Activated CD4-positive, alpha-beta memory T cell treated with anti-CD3 and anti-CD28 coated beads for 36 hours (primary cell): ENCODE measurements at places on chromosomes 5 and 9. TPM values are rescaled to one million over a fixed set of nuclear protein-coding genes. Genes with fewer than 3 reads are reported as not detected.

DNA sequence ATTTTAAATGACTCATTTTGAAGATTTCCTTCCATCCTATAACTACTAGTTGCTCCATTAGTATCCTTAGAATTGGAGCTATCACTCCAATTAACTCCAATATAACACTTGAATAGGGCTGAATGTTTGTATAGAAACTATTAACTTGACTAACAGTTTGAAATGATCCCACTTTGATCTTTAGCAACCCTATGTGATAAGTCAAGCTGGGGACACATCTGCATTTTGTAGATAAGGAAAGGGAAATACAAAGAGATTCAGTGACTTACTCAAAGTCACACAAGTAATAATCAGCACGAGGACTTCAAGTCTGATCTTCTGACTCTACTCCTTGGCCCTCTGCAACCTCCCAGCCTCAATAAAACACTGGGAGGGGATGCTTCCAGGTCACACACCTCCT is 101.1 kb downstream of the TMEM215 start:
- DNase-seq = no peak
- no peaks in the 10 kb centered on the region for H3K27me3 ChIP-seq
- no peak overlapping the region for H3K27ac ChIP-seq
- no peaks in the 10 kb centered on the region for H3K4me1 ChIP-seq
- no peak overlapping the region for H3K4me3 ChIP-seq
- no peaks in the 10 kb centered on the region for H3K36me3 ChIP-seq

Gene TLX3
- not detected for total RNA-seq

Gene DAB2IP
- total RNA-seq = not detected

Gene AHRR
- total RNA-seq = 16.8 TPM

Gene ZNF367
- total RNA-seq = 29.0 TPM

Gene CARTPT
- not detected for total RNA-seq

Gene PCDHA6
- not detected for total RNA-seq

Gene PCDHGA4
- total RNA-seq = 0.07 TPM

Gene ESM1
- 0.45 TPM for total RNA-seq

Gene SLC22A4
- 1.5 TPM for total RNA-seq
